ENCODE measurements at places on chromosomes 3 and 15.

GRCh38 chr15:47326410-47327333 is 390.6 kb upstream of the SEMA6D start:
- DNase-seq = no peak

GRCh38 chr3:183498634-183499033 is 56.9 kb downstream of the KLHL6 start:
- no peak for DNase-seq

GRCh38 chr3:71597286-71597685 is 13.8 kb upstream of the FOXP1 start:
- no peak for DNase-seq

GRCh38 chr3:24963762-24964625 is 464.1 kb upstream of the RARB start:
- DNase-seq = no peak

GRCh38 chr15:69823223-69823907 is 274.4 kb downstream of the TLE3 start:
- DNase-seq = no peak

- no peak for DNase-seq
Measured at GRCh38 chr3:28923994-28924393, 356.9 kb upstream of the RBMS3 start.
